H1 (cell line): ENCODE measurements at places on chromosomes 12 and 14.

DNA sequence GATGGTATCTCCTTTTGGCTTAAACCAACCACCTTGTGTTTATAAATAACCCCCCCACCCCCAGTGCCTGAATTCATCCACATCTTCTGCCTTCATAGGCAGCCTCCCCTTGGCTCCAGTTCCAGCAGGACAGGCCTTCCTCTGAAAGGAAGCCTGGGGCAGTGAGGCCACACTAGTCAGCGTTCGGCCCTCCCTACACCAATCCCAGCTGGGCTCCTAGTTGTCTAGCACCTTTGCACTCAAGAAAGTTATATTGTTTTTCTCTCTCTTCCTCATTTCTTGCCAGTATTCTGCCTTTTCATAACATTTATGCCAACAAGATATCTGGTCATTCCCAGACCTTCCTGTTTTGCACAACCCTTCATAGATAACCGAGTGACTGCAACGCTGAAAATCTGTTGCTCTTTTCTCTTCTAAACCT lies 73.1 kb upstream of the ACTN1 start:
- DNase-seq = no peak

GRCh38 chr14:104082807-104083206 lies 2.7 kb upstream of the ASPG start:
- no peak for DNase-seq

DNA sequence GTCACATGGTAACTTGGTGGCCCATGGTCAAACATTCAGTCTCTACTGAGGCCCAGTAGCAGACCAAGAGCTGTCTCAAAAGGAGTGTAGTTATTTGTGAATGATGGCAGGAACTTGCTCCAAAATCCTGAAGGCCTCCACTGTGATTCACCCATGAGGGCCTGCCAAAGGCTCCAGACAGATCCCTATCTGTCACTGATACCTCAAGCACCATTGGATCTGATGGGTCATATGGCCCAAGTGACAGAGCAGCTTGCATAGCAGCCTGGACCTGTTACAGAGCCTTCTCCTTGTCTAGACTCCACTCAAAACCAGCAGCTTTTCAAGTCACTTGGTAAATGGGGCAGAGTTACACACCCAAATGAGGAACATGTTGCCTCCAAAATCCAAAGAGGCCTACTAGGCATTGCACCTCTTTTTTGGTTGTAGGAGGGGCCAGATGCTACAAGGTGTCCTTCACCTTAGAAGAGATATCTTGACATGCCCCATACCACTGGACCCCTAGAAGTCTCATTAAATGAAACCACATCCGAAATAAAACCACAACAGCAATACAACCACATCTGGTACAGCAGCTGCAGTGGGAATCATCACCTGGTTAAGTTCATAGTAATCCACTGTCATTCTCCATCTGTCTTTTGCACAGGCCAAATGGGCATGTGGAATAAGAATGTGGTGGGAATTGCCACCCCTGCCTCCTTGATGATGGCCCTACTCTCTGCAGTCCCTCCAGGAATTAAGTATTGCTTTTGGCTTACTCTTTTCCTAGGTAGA lies 150.4 kb upstream of the MAX start:
- DNase-seq = no peak

- DNase-seq = peak; percentile 69
These were observed 4.2 kb upstream of the AAAS start for GRCh38 chr12:53325511-53326061.

- no peak for DNase-seq
These were observed 307.2 kb downstream of the CACNA1C start for GRCh38 chr12:2359725-2360629.

DNA sequence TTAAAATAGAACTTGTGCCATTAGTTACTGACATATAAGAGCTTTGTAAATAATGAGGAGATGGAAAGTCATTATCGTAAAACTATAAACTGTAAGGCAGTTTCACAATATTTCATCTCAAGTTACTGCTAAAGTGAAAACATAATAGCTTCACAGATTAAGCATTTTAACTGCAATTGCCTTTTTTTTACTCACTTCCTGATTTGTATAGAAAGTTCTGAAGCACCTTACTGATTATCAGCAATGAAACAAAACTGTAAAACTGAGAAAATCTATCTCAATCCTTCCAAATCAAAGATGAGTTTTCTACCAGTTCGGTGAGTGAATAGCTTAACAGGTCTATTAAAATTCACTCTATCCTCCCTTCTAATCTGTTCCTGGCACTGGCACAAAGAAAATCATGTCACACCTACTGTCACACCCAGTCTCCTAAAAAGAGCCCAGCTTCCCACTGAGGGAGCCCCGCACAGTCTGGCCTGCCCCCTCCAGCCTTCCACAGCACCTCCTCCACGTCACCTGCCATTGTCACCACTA lies 161.4 kb upstream of the ABCD2 start:
- DNase-seq = no peak

DNA sequence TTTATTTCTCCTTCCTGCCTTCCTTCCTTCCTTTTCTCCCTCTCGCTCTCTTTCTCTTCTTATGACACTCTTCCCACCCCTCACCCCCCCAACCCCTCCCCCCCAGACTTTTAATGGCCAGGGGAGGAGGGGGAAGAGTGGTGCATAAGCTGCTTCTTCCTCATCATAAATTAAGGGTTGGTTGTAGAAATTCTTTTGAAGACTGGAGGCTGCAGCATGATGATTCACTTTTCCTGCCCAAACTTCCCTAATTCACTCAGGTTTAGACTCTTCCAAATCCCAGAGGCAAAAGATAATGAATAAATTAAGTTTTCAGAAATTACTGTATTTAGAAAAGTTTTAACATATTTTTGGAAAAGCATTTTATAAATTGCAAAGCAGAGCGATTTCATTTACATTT lies 58.2 kb downstream of the GRIP1 start:
- DNase-seq = no peak

- DNase-seq = no peak
These were observed 233.6 kb upstream of the RGS6 start for GRCh38 chr14:71698673-71699072.

DNA sequence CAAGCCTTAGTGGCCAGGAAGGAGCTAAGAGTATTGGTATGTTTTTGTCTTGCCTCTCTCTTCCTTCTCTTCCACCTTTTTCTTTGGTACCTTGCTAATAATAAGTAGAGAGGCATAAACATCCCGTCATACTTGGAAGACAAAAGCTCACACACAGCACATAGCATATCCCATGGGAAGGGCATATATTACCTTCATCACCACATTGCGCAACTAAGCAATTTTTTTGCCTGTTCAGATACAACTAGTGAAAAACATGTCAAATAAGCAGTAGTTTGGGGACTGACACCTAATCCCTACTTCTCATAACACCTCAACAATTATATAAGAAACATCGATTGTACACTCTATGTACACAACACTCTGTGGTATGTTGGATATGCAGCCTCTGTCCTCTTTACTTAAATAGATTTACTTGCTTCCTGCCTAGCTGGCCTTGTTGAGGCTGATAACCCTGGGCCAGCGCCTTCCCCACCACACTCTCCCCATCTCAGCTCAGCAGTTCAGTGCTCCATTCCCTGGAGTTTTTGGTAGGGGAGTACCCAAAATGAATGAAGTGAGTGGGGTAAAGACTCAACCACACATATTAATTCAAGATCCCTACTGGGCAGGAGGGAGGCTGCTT lies 35.4 kb downstream of the MBIP start:
- DNase-seq = no peak
